GM23248 (cell line): ENCODE measurements at places on chromosomes 7 and 10.

DNA sequence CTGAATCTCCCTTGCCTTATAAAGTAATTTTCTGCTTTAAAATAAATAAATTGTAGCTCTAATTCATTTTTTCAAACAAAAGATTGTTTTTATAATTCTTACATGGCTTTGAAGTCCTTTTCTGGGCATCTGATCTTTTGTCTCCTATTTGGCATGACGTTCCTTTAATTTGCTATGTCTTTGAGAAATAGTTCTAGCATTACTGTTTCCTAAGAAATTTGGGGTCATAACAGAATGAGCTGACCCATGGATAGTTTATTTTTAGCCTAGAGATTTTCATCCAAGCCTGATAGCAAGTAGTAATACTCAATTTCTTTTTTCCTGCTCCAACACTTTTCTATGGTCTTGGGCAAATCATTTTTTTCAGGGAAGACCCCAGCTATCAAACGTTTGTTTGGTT is 31.4 kb downstream of the CCDC71L start:
- peak; percentile 62 for DNase-seq

- DNase-seq: no peak
Measured at GRCh38 chr10:124242365-124242764, 149.0 kb upstream of the CHST15 start.

DNA sequence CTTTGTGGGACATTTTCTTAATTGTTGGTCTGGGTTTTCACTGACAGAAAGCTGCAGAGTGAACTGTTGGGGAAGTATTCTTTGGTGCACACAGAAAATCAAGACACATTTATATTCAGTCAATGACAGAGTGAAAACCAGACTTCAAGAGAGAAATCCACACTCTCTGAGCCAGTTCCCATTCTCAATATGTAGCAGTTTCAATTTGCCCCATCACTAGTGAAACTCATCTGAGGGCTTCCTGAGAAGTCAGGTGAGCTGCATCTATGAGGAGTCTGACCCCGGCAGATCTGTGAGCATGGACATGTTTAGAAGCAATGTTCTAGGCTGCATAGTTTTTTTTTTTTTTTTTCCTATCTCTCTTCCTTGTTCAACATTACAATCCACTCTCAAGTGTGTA is 163.7 kb upstream of the AHR start:
- DNase-seq: no peak

DNA sequence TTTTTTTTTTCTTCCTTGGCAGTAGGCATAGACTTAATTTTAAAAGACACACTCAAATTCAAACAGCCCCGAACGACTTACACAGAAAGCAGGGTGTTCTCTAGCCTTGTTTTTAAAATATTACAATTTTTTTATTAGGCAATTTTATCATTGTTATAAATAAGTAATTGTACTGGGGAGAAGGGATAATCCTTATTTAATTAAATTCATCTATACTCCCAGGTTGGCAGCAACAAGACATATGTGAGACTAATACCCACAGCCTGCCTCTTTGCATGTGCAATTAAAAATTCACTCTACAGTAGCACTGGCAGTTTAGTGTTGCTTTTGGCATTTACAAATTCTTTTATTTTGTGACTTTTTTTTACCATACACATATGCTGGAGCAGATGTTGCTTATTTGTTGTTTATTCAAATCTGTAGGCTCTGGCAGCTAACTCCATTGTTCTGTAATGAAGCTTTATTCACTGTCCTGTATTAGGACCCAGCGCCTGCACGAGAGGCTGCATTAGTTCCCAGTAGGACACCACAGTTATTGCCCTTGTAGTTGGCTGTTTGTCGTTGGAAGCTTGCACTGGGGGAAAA is 84.9 kb upstream of the PPP1R17 start:
- DNase-seq: no peak

DNA sequence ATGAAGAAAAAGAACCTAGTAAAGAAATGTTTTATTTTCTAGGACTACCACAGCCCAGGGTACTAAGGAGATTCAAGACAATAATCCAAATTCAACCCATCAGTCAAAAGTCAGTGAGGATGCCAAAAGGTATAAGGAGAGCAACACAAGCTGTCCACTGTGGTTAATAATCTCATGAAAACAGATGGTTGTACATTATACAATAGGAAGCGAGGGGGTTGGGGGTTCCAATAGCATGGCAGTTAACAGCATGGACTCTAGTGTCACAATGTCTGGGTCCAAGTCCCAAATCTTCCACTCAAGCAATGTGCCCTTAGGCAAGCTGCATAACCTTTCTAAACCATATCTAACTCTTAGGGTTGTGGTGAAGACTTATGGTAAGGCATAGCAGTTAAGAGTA is 35.1 kb downstream of the BRAF start:
- no peak for DNase-seq
